ENCODE measurements at places on chromosomes 16 and 17.
A peak's percentile ranks its signal among the peaks of the same experiment; 100 is the strongest.

- DNase-seq, result peak; percentile 55
Measured at GRCh38 chr17:44708401-44709263, at the start of gene DBF4B. TSS of gene DBF4B (plus strand) at chr17:44708665. CDS start at chr17:44708821, 156 bp downstream.

DNA sequence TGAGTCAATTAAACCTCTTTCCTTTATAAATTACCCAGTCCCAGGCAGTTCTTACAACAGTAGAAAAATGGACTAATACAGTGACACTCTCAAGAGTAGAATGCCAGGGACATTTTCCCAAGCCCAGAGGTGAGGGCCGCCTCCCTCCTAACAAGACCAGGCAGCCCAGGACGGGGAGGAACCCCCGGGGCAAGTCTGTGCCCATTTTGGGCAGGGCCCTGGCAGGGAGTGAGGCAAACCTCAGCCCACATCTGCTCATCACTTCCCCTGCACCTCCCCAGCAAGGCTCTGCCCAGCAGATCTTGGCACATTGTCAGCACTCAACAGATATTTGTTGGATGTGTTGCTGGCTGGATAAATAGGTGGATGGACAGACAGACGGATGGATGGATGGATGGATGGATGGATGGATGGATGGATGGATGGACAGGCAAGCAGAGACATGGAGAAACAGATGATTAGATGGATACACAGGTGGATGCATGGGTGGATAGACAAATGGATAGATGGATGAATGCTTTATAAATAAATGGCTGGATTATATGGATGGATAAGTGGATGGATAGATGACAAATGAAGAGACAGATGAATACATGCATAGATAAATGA lies 271.3 kb downstream of the PARN start:
- no peak for DNase-seq

DNA sequence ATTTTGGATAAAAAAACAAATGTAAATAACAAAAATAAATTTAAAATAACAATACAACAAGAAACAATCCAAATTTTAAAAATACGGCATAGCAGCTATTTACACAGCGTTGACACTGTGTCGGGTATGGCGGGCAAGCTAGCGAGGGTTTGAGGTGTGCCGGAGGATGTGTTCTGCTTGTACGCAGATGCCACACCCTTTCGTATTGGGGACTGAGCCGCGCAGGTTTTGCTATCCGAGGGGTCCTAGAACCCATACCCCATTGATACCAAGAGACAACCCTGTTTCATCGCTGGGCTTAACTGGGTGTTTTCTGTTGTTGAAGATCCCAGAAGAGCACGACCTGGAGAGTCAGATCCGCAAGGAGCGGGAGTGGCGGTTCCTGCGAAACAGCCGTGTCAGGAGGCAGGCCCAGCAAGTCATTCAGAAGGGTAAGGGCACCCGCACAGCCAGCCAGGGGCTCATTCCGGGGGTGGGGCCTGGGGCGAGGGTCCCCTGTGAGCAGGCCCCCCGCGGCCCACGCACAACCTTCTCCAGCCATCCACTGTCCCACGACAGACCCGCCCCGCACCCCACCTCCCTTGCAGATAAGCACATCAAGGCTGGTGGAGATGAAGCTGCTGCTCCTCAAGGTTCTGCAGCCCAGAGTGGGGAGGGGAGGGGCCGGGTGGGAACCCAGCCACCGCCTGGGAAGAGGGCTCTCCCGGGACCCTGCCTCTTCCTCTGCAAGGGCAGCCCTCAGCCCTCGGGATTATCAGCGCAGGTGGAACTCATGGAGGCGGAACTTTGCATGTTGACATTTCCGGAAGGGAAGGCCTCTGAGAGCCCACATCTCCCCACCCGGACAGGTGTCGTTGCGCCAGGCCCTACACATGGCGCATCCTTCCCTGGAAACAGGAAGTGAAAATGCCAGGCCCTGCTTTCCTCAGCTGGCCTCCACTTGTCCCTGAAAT lies 51.2 kb upstream of the CHMP6 start:
- no peak for DNase-seq

DNA sequence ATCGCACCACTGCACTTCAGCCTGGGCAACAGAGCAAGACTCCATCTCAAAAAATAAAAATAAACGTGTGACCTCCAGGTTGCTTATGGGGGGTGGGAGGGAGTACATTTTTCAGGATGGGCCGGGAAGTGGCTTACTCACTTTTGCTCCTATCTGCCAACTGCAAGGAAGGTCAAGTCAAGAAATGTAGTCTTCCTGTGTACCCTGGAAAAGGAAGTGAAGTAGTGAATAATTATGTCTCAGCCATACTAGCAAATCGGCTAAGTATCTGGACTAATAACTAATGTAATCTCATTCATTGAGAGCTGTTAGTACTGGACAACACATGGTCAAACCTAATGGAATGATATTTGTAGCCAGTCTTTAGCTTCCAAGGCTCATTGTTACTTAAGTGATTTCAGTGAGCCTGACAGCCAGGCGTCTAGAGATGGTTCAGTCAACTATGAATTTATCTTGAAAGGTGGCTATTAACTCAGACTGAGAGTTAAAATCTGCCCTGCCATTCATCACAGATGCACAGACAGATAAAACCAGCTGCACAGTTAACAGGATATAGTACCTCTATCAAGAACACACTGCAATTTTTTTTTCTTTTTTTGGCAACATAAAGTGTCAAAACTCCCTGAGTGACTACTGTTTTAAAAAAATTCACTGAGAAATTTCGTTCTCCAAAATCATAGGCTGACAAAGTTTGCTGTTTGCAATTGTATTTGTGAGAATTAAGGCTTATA lies 3.7 kb upstream of the TACO1 start:
- no peak for DNase-seq

GRCh38 chr17:70776441-70776840 lies 607.1 kb downstream of the KCNJ2 start:
- DNase-seq, result no peak

- no peak for DNase-seq
Measured at GRCh38 chr16:78249832-78250231, 150.4 kb downstream of the WWOX start.

DNA sequence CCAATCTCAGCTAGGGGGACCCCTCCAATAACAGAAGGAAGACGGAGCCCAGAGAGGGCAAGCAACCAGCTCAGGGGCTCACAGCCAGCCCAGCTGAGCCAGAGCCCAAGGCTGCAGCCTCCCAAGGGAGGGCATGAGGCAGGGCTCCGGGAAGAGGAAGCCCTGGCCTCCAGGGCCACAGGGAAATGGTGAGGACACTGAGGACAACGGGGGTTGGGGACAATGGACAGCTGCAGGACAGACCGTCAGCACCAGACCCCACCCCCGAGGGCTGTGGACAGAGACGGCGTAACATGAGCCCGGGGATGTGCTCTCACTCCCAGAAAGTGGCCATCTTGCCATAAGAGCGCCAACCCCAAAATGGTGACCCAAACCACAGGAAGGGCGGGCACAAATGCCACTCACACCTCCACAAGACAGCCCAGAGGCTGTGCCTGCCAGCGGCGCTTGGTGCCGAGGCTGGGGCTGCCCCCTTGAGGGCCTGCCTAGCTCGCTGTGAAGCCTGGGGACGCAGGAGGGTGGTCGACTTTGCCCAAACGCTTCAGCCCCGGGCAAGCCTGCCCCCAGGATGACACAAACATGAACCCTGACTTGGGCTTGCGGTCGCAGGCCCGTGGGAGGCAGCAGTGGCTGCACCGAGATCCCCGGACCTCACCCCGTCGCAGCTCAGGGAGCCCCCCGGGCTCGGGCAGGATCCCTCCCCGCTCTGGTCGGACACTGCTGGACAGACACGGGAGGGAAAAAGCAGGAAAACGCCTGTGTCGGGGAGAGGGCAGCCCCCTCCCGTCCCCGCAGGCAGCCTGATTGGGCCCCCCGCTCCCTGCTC lies 10.5 kb downstream of the PIMREG start:
- no peak for DNase-seq

GRCh38 chr16:75062135-75062975 lies 54.2 kb downstream of the LDHD start:
- DNase-seq, result no peak

DNA sequence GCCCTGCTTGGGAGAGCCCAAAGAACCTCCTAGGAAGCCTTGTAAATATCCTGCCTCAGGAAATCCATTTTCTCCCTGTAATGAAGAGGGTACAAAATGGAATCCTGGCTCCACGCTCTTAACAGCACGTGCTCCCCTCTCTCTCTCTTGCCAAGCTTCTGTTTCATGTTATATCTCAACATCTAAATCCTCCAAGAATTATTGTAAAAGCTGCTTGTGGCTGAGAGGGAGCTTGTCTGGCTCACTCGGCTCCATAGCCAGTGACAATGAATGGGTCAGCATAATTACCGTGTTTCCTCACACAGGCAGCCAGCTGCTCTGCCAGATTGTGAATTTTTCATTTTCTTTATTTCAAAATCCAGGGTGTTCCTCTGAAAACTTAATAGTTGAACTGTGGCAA lies 317.8 kb downstream of the RBFOX1 start:
- DNase-seq, result no peak
